ENCODE measurements at places on chromosomes 3 and 15.

- peak; percentile 42 for DNase-seq
Measured at GRCh38 chr3:150409125-150409511, 1.0 kb downstream of the TSC22D2 start.

GRCh38 chr3:98557324-98558010, 25.7 kb downstream of the GPR15 start:
- no peak for DNase-seq

DNA sequence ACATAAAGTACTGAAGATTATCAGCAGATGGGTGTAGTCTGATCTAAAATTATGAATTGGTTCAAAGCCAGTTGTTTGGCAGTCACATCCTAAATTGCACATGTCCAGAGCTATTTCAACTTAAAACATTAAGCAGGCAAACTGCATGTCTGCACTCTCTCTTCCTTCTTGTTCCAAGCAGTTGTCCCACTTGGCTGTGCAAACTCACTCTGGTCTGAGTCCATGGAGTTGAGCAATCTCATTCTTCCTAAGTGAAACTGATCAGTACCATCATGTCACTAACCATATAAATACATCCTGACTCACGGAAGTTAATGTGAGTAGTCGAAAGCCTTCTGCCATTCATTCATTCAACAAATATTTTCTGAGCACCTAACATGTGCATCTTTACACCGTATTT, 353.0 kb downstream of the ROBO1 start:
- DNase-seq, result no peak

- no peak for DNase-seq
Measured at GRCh38 chr3:56985878-56986277, 74.6 kb upstream of the SPATA12 start.

- DNase-seq, result no peak
Measured at GRCh38 chr3:147793841-147794240, 384.7 kb downstream of the ZIC1 start.

GRCh38 chr3:165125836-165126235, 47.5 kb upstream of the SI start:
- no peak for DNase-seq

DNA sequence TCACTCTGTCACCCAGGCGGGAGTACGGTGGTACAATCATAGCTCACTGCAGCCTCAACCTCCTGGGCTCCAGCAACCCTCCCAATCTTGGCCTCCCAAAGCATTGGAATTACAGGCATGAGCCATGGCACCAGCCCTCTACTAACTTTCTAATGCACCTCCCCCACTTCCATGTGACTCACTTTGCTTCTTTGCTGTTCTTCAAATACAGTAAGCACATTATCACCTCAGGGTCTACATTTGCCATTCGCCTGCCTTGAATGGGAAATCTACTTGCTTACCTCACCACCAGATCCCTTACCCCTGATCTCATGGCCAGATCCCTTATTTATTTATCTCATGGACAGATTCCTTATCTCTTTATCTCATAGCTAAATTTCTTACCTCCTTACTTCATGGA, 235.3 kb downstream of the KCNMB2 start:
- DNase-seq, result no peak

DNA sequence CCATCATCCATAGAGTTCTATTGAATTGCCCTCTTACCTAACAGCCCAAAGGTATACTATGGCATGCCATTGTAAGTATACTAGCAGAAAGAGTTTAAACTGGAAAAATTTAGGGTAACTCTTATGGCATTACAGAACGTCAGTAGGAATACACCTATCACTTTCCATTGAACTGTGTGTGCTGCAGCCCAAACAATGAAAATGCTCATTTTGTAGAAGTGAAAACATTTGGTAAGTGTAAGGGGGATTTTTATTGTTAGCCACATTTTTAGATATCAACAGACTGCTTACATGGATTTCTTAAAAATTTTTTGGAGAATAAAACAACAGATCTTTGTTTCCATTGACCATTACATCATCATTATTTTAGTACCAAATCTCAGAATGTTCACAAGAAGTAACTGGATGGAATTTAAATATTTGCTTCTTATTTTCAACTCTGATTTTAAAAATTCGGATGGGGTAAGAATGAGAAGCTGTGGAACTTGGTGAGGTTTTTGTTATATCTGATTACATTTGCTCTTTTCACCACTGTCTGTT, 245.9 kb downstream of the UBE2E2 start:
- no peak for DNase-seq

DNA sequence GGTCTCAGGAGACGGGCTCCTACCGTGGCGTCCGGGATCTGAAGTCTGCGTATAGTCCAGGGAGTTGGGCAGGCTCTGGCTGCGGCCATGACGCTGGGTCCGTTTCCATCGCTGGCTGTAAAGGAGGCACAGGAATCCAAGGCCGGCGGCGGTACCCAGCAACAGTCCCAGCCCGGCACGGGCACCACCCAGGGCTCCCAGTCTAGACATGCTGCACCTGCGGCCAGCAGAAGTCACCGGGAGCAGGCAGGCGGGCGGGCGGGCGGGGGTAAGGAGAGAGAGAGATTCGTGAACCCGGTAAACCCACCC, 526 bp downstream of the RMDN3 start:
- no peak for DNase-seq

- no peak for DNase-seq
Measured at GRCh38 chr3:55521738-55522421, 34.8 kb upstream of the WNT5A start.

GRCh38 chr3:72259755-72260587, 475.0 kb upstream of the PROK2 start:
- DNase-seq, result no peak

GRCh38 chr15:80906159-80906766, 83.4 kb downstream of the MESD start:
- DNase-seq, result no peak
